ENCODE measurements at places on chromosomes 2 and 18.

DNA sequence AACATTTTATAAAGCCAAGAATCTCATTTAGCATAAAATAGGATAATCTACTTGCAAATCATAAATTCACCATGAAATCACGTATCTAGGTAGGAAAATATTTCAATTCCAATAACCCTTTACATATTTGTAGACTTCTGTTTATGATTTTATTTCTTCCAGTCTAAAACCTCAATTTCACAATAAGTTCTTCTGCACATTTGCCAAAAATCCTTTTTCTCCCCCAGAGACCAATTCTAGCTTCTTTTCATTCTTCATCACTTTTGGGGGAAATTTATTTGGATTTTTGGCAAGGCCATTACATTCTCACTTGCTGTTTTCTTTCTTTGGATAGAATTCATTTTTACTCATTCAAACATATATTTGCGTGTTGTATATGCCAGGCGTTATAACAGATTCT, 86.8 kb downstream of the SPRED2 start:
- no peak for DNase-seq

DNA sequence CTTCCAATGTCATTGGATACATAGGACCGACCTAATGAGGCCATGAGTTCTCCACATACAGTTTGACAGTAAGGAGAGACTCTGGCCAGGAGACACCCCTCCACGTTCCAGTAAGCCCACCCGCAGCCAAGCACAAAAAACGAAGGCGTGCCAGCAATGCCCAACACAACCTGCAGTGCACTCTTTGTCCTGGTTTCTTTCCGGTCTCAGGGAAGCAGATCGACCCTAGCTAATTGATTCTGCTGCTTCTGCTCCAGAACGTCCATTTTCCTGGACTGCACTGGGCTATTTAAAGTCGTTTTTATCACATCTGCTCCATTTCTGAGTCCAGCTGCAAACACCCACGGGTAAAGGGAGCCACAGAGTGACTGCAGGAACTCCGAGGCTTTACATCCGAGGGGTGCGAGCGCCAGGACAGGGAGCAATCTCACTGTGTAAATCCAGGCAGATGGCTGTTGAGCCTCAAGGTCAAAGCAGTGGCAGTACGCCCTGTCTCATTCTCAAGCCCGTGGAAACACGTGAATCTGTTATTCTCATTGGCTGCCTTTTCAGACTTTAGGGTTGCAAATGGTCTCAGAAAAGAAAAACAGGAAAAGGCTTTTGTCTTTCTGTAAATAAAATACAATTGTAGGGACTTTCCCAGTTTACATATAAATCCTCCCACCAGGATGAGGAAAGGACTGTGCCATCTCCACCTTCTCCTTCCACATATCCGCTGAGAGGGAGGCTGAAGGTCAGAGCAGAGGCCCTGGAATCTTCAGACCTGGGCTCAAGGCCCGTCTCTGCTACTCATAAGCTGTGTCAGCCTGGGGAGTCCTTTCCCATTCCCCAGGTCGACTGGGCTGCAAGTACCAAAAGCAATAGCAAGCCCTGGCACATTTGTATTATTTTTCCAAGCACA, 40.7 kb downstream of the TMEM163 start:
- no peak for DNase-seq

GRCh38 chr2:226334981-226335720, 464.5 kb downstream of the IRS1 start:
- DNase-seq, result no peak

DNA sequence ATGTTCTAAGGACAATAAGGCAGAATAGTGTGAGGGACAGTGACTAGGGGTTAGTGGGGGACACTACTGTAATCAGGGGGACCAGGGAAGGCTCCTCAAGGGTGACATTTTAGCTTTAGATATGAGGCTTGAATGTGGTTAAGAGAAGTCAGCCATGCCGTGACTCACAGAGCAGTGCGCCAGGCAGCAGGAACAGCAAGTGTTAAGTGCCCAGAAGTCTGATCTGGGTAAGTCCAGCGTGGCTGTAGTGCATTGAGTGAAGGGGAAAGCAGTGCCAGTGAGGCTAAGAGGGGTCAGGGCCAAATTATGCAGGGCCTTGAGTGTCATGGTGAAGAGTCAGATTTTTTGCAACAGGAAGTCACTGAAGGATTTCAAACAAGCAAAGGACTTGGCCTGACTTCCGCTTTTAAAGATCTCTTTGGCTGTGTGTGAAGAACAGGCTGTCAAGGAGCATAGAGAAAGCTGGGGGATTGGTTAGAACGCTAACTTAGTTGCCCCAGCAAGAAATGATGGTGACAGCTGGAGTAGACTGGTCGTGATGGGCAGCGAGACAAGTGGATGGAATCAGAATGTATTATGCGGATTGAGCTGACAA, 151.5 kb downstream of the MSH2 start:
- DNase-seq, result no peak

DNA sequence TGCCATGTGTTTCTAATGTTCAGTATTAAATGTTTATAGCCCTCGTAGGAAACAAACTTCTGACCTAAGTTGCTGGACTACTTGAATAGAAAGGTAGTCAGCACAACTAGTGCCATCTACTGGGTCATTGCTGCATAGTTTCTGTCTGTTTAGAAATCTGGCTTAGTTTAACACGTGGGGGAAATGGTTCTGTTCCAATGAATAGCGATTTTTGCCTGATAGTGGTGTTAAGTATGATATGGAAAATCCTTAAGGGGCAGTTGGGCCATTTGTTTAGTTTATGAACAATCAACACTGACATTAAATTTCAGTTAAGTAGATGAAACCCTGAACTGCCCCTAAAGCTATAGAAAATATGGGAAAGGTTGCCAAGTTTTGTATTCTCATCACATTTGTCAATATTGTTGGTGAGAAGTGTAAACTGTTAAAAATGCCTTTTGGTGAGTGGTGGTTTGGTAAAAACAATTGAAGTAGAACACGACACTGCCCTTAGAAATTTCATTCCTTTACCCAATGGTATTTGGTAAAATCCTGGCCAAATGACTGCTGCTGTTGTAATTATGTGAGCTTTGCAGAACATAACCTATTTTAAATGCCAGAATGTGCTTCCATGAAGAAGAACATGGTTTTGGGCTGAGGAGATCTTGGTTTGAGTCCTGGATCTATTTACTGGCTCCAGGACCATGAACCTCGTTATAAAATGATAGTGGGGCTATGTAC, 13.2 kb downstream of the NABP1 start:
- DNase-seq, result peak; percentile 58

DNA sequence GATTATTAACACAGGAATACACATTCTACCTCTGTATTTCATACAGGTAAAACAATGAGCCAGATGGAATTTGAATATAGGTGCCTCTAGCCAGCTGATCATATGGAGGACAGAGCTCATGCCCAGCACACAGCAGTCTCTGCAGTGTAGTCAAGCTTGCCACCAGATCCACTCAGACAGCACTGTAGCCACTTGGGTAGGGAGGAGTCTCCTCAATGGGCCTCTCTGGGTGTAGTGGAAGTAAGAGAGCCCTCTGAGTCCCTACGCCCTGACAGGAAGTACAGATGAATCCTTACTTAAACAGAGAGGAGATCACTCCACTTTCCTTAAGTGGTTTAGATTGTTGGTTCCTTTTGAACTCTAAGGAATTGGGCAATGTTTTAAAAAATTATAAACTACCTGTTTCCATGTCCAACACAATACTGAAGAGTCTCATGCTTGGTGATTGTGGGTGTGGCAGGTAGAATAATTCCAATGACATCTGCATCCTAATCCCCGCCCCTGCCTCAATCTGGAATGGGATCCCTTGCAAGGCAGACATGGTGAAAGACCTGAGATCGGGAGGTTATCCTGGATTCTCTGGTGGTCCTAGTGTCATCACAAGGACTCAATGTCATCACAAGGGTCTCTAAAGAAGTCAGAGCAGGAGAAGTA, 23.0 kb upstream of the TMEM200C start:
- DNase-seq, result no peak

GRCh38 chr2:9754532-9754887, 88.8 kb upstream of the TAF1B start:
- DNase-seq, result no peak

Measured in CMK (cell line).